ENCODE measurements at places on chromosomes 2 and 18.

GRCh38 chr2:135422898-135423297 lies 108.1 kb downstream of the ZRANB3 start:
- DNase-seq = no peak

GRCh38 chr18:9870431-9871008 lies 15.3 kb upstream of the TXNDC2 start:
- DNase-seq = no peak

DNA sequence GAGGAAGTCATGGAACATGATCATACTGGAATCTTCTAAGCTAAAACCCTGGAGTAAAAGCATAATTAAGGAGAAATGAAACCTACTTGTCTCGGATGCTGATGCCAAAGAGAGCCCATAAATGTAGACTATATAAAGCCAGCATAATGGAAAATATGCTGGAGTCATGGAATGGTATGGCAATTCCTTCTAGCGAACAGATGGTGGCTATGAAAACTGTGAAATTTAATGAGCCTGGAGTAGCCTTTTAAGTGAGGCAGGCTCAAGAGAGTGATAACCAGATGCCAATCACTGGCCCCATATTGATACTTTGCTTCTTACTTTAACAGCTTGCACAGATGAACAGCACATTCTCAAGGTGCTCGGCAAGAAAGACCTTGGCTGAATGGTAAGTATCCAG lies 206.3 kb downstream of the PID1 start:
- DNase-seq = no peak

DNA sequence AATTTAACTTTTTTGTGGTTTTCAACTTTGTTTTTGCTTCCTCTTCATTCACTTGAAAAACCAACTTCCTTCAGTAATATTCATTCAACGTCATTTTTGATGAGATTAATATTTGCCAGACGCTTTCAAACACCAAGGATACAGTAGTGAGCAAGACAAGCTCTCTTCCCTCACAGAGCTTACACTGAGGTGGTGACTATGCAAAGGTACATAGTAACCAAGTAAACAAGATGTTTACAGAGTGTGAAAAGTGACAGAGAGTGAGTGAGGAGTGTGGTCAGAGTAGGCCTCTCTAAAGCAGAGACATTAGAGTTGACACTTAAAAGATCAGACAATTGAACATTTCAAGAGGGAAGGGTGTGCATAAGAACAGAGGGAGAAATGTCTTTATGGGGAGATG lies 155.5 kb downstream of the TMEM247 start:
- no peak for DNase-seq

DNA sequence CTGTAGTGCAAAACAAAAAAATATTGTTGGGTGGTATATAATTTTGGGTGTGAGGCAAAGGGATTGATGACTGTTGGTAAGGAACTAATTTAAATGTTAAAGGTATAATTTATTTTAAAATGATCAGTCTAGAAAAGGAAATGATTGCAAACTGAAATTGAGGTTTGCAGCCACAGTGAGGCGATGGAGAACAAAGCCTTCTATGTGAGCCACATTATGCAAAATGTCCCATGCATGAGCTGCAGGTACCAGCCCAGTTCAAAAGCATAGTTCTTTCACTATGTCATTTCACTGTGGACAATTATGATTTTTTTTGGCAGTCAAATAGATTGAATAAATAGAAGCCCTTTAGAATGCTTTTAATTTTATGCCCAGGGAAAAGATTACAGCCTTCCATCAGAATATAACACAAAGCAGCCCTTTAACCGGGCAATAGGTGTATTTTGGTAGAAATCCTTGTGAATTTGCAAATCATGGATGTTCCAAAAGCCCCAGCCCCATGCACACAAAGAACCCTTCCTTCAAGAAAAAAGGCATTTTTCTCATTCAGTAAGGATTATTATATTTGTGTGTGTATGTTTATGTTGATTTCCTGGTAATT lies 1.7 kb downstream of the MAP2 start:
- no peak for DNase-seq

Measured in CD14-positive monocyte (primary cell).